ENCODE measurements at places on chromosomes 3 and 15.

DNA sequence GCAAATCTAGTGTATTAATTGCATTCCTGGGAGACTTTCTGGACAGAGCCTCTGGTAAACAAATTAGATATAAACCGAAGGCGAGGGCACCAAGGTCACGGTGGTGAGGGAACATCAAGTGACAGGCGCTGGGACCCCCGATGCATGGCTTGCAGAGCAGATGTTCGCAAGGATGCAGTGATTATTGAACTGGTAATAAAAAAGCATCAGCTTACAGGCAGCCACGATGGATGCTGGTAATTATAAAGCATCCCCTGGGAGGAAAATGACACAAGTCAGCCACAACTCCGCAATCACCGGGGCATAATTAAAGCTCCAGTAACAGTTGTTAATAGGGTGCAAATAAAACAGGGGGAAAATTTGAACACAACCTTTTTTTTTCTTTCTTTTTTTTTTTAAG lies 231.1 kb upstream of the DPH6 start:
- no peak overlapping the region for H3K4me3 ChIP-seq
- no peaks in the 10 kb centered on the region for H3K4me1 ChIP-seq
- no peak for DNase-seq
- no peak overlapping the region for H3K27ac ChIP-seq
- H3K27me3 ChIP-seq: no peaks in the 10 kb centered on the region

DNA sequence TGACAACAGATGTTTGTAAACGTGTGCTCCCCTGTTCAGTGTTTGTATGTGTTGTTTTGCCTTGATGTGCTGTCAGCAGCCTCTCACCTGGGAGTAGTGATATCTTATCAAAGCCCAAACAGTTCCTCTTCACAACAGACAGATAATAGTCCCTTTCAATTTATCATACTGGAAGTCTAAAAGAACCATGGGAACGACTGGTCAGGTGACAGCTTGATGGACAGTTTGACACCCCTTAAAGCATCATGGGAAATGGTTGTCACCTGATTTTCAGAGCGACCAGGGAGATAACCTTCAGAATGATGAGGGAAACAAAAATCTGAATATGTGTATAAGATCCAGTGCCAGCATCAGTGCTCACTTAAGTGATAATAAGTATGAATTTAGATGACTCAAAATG lies 146.3 kb upstream of the SOX2 start:
- no peak overlapping the region for H3K4me3 ChIP-seq
- no peak for DNase-seq
- no peaks in the 10 kb centered on the region for H3K27me3 ChIP-seq

GRCh38 chr3:124118397-124118796 lies 126.5 kb upstream of the ROPN1 start:
- H3K27me3 ChIP-seq: peaks cover 43% of the 10 kb centered on the region
- no peak overlapping the region for H3K27ac ChIP-seq
- no peak for DNase-seq
- no peaks in the 10 kb centered on the region for H3K4me1 ChIP-seq
- no peak overlapping the region for H3K4me3 ChIP-seq

DNA sequence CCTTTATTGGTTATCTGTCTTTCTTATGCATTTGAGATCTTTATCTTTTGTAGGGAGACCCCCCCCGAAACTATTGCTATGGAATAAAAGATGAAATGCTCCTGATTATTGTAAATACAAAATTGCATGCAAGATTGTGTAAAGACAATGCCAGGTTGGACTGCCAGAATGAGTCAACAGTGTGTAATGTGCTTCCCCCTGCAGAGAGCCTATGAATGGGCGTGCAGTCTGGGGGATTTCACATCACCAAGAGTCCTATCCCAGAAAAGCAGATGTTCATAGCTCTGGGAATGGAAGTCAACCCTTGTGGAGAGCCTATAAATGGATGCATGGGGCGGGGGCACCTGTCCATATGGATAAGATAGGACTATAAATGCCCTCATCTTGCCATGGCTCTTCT lies 584.3 kb downstream of the NSUN3 start:
- no peak overlapping the region for H3K27ac ChIP-seq
- no peaks in the 10 kb centered on the region for H3K36me3 ChIP-seq
- H3K4me3 ChIP-seq: no peak overlapping the region
- H3K4me1 ChIP-seq: no peaks in the 10 kb centered on the region

DNA sequence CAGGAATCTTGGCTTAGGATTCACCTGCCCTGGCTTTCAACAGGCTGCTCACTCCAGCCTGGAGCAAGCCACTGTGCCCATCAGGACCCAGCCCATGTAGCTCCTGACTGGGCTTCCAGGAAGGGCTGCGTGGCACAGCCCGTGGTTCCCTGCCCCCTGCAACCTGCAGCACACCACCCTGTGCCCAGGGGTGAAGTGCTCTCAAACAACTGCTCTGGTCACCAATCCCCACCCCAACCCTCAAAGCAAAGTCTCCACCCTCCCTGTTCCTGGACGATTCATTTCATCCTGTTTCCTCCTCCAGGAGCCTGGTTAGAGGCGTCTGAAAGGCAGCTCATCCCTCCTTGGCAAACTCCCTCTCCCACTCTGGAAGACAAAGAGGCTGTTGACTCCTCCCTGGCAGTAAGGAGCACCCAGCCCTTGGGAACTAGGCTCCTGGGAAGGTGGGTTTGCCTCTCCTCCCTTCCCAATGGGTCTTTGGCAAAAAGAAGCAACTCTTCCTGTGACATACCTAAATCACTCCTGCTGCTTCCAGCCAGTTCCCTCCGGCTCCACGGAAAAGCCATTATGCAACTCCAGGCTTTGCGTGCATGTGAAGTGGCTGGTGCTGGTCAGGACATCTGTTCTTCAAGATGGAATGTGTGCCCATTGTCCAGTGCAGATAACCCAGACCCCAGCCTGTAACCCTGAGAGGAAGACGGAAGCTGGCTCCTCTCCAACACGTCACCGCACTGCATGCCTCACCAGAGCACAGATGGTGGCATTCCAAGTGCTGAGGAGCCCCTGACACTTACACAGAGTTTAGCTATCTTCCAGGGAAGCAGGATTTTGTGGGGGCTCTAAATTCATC lies 29.1 kb upstream of the VIPR1 start:
- DNase-seq: no peak
- H3K27me3 ChIP-seq: peaks cover 48% of the 10 kb centered on the region
- no peak overlapping the region for H3K27ac ChIP-seq

DNA sequence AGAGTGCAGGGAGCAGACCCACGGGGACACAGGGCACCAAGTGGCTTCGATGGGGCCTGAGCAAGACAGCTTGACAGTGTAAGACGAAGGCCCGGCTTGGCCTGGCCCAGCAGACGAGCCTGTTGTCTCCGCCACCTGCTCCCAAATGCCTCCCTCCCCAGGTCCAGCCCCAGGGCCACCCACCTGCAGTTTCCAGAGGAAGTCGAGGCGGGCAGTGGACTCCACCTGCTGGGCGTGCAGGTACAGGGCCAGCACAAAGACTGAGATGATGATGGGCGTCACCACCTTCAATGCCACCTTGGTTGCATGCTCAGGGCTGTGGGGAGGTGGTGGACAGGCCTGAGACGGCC lies 94.1 kb downstream of the SEC22A start:
- H3K36me3 ChIP-seq: no peaks in the 10 kb centered on the region
- H3K27ac ChIP-seq: no peak overlapping the region
- DNase-seq: no peak
- H3K4me3 ChIP-seq: no peak overlapping the region
- no peaks in the 10 kb centered on the region for H3K4me1 ChIP-seq
- peaks cover 56% of the 10 kb centered on the region for H3K27me3 ChIP-seq

- peaks cover 3% of the 10 kb centered on the region for H3K36me3 ChIP-seq
- H3K27ac ChIP-seq: no peak overlapping the region
- H3K4me3 ChIP-seq: no peak overlapping the region
- DNase-seq: no peak
- no peaks in the 10 kb centered on the region for H3K4me1 ChIP-seq
These were observed 95.5 kb downstream of the DPH6 start for GRCh38 chr15:35450492-35450891.

GRCh38 chr3:58528629-58529028 lies 8.4 kb downstream of the ACOX2 start:
- H3K4me3 ChIP-seq: no peak overlapping the region
- peaks cover 11% of the 10 kb centered on the region for H3K4me1 ChIP-seq
- no peak overlapping the region for H3K27ac ChIP-seq
- no peak for DNase-seq
- no peaks in the 10 kb centered on the region for H3K27me3 ChIP-seq

GRCh38 chr3:11115548-11115947 lies 38.7 kb upstream of the HRH1 start:
- no peaks in the 10 kb centered on the region for H3K4me1 ChIP-seq
- no peak overlapping the region for H3K4me3 ChIP-seq
- no peaks in the 10 kb centered on the region for H3K36me3 ChIP-seq

DNA sequence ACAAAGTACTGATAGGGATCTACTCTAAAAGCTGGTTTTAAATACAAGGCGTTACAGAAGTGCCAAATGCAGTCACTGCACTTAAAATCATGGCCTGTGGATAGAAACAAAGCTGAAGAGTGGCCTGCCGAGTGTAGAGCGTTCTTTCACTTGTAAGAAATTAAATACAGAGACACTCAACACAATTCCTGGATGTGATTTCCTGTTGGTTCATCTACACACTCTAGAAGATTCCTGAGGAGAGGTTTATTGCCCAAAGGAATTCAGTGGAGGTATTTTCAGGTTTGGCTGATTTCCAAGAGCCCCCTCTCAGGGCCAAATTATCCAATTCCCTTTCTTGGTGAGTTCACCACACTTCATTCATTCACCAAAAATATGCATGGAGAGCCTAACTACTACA lies 200.3 kb upstream of the IL12A start:
- no peaks in the 10 kb centered on the region for H3K4me1 ChIP-seq
- H3K4me3 ChIP-seq: no peak overlapping the region
- peaks cover 3% of the 10 kb centered on the region for H3K36me3 ChIP-seq
- peaks cover 12% of the 10 kb centered on the region for H3K27me3 ChIP-seq
- H3K27ac ChIP-seq: no peak overlapping the region

DNA sequence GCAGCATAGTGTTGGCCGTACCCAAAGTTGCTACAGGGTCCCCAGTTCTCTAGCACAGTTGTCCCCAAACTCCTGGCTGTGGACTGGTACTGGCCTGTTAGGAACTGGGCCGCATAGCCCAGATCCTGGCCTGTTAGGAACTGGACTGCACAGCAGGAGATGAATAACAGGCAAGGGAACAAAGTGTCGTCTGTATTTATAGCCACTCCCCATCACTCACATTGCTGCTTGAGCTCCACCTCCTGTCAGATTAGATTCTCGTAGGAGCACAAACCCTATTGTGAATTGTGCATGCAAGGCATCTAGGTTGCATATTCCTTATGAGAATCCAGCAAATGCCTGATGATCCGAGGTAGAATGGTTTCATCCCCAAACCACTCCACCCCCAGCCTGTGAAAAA lies 604.0 kb upstream of the LMCD1 start:
- H3K27me3 ChIP-seq: no peaks in the 10 kb centered on the region
- DNase-seq: no peak
- H3K4me3 ChIP-seq: no peak overlapping the region
- no peak overlapping the region for H3K27ac ChIP-seq
- H3K4me1 ChIP-seq: no peaks in the 10 kb centered on the region
- no peaks in the 10 kb centered on the region for H3K36me3 ChIP-seq

DNA sequence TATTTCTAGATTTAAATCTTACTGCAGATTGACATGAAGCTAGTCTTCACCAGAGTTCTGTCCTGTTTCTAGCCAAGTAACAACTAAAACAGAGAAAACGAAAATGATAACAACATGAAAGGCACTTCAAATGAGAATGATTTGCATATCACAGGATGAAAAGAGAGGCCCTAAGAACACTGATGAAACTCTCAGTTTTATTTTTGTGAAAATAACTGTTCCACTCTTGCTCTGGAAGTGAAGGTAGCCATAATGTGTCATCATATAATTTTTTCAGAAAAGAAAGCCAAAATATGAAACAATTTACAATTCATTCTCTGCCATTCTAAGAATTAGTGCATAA lies 274.4 kb downstream of the ADAMTSL3 start:
- H3K4me1 ChIP-seq: no peaks in the 10 kb centered on the region
- no peak overlapping the region for H3K27ac ChIP-seq
- H3K4me3 ChIP-seq: no peak overlapping the region
- H3K27me3 ChIP-seq: peaks cover 7% of the 10 kb centered on the region

Data from central memory CD8-positive, alpha-beta T cell (primary cell).